ENCODE measurements at places on chromosomes 2 and 18. TPM values are rescaled to one million over a fixed set of nuclear protein-coding genes. Genes with fewer than 3 reads are reported as not detected.

Gene CPLX4
- not detected for total RNA-seq

Gene LRP2
- total RNA-seq: 0.17 TPM

Gene ALPG
- not detected for total RNA-seq

Gene CYP26B1
- total RNA-seq: not detected

Gene CNTNAP5
- total RNA-seq: not detected

Gene TRABD2A
- total RNA-seq: 62.2 TPM

DNA sequence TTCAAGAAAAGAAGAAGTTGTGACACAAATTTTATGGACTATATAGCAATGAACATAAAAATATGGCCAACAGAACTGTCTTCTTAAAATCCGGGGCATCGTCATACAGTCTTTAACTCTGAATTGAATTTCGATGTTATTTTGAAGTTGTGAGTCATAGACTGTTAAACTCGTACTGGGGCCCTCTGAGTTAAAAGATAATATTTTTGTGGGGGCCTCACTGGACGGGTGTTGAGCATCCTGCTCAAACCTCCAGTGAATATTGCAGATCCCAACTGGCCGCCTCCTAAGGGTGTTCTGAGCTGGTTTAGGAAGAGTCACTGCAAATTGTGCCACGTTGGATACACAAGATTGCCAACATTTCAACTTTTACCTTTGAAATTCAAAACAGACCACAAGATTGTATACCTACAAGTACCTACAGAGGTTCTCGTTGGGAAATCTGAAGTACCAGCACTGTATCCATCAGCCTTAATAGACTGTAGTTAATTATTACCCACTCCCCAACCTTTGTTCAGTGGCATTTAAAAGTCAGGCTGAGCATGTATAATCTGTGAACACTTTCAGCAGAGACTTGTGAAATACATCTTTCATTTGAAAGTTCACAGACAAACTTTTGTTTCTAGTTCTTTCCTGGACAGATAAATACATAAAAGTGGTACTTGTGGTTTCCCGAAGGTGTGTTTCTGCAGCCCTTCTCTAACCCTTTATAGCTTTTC is 27.8 kb downstream of the KLHL23 start:
- H3K4me1 ChIP-seq: peaks cover 13% of the 10 kb centered on the region
- DNase-seq: no peak
- H3K27me3 ChIP-seq: peaks cover 4% of the 10 kb centered on the region
- no peak overlapping the region for H3K27ac ChIP-seq
- H3K36me3 ChIP-seq: peaks cover 1% of the 10 kb centered on the region

- peaks cover 30% of the 10 kb centered on the region for H3K36me3 ChIP-seq
- no peak for DNase-seq
- H3K4me3 ChIP-seq: no peak overlapping the region
Measured at GRCh38 chr2:207107551-207107950, 58.2 kb downstream of the KLF7 start.

DNA sequence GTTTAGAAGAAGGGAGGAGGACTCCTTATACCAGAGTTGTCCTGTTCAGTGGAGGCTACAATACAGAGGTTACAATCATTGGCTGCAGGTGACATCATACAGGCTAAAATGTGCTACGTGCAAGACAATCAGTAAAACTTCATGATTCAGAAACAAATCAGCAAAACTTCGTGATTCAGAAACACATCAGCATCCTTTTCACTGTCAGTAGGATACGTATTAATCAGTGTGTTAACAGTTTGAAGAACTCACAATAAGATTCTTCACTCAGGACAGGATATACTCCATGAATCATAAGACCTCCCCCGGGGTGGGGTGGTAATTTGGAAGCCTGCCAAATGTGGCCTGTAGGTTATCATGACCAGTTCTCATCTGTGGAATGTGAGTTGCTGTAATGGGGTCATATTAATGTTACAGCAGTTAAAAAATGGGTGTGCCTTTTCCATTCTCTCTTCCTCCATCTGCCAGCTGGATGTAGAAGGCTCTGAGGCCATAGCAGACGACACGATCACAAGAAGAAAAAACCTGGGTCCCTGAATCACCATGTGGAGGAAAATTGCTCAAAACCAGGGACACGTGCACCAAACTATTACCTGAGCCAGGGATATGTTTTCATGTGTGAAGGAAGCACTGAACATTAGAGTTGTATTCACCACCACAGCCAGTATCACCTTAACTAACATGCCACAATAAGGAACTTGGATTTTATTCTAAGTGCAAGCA is 134.8 kb upstream of the CREB1 start:
- no peak for DNase-seq
- no peak overlapping the region for H3K4me3 ChIP-seq
- H3K27me3 ChIP-seq: no peaks in the 10 kb centered on the region
- H3K27ac ChIP-seq: no peak overlapping the region
- H3K4me1 ChIP-seq: no peaks in the 10 kb centered on the region

DNA sequence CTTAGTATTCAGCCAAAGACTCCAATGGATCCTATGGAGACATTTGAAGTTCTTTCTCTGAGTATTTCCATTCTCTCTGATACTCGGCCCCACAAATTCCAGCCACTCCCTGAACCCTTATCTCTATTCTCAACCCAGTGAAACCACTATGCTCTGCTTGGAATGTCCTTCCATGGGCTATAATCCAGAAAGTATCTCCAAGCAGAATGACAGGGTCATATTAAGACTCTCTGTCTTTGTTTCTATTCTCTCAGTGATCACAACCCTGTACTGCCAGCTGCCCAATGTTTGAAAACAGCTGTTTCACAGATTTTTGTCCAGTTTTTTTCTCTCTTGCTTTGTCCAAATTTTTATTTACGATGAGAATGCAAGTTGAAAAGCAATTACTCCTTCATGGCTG is 21.9 kb downstream of the CHMP3 start:
- no peak overlapping the region for H3K4me3 ChIP-seq
- no peaks in the 10 kb centered on the region for H3K27me3 ChIP-seq
- no peaks in the 10 kb centered on the region for H3K4me1 ChIP-seq
- H3K27ac ChIP-seq: no peak overlapping the region
- peaks cover 23% of the 10 kb centered on the region for H3K36me3 ChIP-seq
- no peak for DNase-seq

GRCh38 chr2:75647771-75648170 is 1.2 kb downstream of the MRPL19 start:
- peak overlapping the region; percentile 95 for H3K27ac ChIP-seq
- peaks cover 39% of the 10 kb centered on the region for H3K36me3 ChIP-seq
- peak overlapping the region; percentile 97 for H3K4me3 ChIP-seq
- H3K4me1 ChIP-seq: peaks cover 41% of the 10 kb centered on the region
- no peaks in the 10 kb centered on the region for H3K27me3 ChIP-seq

DNA sequence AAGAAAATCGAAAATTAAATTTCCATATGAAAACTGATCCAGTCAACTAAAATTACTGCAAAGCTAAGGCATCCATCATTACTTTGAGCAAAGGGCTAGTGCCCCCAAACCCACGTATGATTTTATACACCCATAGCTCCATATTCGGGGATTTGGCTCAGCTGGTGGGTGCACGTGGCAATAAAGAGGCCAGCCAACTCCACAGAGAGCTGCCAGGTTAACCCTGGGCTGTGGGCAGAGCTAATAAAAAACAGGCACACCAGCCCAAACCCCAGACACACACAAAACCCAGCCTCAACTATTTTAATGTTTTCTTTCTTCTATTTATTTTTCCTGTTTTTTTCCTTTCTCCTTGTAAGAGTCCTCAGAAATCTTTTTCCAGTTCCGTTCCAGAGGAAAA is 151.3 kb upstream of the SOX11 start:
- DNase-seq: no peak
- no peak overlapping the region for H3K4me3 ChIP-seq
- no peaks in the 10 kb centered on the region for H3K27me3 ChIP-seq

DNA sequence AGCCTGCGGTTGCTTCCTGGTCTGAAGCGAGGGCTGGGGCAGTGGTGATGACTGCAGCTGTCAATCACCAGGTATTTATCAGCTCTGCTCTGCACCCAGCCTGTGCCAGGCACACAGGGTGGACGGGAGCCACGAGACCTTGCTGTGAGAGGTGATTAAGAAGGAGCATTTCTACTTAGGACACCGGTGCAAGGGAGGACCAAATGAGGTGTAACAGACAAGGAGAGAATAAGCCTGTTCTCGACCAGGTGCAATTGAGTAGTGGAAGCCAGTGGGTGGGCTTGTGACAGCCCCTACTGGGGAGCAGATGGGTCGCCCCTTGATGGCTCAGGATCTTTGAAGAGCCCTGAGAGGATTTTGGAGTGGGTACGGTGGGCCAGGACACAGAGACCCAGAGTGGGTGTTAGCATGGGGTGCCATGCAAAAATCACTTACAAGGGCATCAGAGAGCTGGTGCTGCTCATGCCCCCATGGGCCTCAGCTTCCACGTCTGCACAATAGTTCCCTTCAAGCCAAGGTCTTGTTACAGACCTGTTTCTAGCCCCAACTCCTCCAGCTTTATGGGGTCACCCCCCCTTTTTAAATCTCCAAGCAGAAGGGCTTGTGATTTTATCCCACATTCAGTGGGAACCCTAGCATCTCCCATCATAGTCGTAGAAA is 24.6 kb downstream of the GPR55 start:
- H3K4me3 ChIP-seq: no peak overlapping the region
- no peak overlapping the region for H3K27ac ChIP-seq
- no peaks in the 10 kb centered on the region for H3K36me3 ChIP-seq
- peaks cover 63% of the 10 kb centered on the region for H3K27me3 ChIP-seq

DNA sequence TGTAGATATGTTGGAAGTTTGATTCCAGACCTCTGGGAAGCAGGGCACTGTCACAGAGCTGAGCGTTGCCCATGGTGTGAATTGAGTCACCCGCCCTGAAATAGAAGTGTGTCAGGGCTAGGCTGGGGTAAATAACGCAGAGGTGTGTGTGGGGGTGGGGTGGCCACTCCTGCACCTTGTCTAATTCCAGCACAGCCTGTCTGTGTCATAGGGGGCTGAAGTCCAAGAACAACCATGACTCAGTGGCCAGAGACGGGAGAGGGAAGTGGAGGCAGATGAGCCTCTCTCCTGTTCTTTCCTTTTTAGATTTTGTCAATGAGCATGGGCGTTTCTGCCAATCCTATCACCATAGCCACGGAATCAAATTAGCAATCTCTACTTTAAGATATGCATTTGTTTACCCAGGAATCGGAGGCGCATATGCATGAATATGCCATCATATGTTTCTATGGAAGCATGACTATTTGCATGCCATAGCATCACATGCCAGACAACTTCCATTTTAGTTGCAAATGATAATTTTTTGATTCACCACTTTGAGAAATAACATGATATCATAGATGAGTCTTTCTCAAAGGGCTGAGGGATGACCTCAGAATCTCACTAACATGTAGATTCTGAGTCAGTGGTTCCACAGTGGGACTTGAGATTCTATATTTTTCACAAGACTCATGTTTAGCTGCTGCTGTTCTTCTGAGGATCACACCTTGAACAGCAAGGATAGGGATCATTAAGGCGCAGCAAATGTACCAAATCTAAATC is 852.9 kb downstream of the DCDC2C start:
- no peaks in the 10 kb centered on the region for H3K4me1 ChIP-seq
- H3K27me3 ChIP-seq: no peaks in the 10 kb centered on the region
- H3K36me3 ChIP-seq: no peaks in the 10 kb centered on the region
- DNase-seq: no peak
- H3K4me3 ChIP-seq: no peak overlapping the region
- no peak overlapping the region for H3K27ac ChIP-seq

- no peak overlapping the region for H3K27ac ChIP-seq
- DNase-seq: no peak
- peaks cover 11% of the 10 kb centered on the region for H3K4me1 ChIP-seq
- no peak overlapping the region for H3K4me3 ChIP-seq
- peaks cover 10% of the 10 kb centered on the region for H3K36me3 ChIP-seq
Measured at GRCh38 chr18:79903071-79903635, 48.3 kb downstream of the SLC66A2 start.

- H3K36me3 ChIP-seq: no peaks in the 10 kb centered on the region
- no peaks in the 10 kb centered on the region for H3K27me3 ChIP-seq
- no peak overlapping the region for H3K27ac ChIP-seq
- H3K4me3 ChIP-seq: no peak overlapping the region
- no peaks in the 10 kb centered on the region for H3K4me1 ChIP-seq
Measured at GRCh38 chr18:72086421-72086820, 457.7 kb downstream of the CBLN2 start.

DNA sequence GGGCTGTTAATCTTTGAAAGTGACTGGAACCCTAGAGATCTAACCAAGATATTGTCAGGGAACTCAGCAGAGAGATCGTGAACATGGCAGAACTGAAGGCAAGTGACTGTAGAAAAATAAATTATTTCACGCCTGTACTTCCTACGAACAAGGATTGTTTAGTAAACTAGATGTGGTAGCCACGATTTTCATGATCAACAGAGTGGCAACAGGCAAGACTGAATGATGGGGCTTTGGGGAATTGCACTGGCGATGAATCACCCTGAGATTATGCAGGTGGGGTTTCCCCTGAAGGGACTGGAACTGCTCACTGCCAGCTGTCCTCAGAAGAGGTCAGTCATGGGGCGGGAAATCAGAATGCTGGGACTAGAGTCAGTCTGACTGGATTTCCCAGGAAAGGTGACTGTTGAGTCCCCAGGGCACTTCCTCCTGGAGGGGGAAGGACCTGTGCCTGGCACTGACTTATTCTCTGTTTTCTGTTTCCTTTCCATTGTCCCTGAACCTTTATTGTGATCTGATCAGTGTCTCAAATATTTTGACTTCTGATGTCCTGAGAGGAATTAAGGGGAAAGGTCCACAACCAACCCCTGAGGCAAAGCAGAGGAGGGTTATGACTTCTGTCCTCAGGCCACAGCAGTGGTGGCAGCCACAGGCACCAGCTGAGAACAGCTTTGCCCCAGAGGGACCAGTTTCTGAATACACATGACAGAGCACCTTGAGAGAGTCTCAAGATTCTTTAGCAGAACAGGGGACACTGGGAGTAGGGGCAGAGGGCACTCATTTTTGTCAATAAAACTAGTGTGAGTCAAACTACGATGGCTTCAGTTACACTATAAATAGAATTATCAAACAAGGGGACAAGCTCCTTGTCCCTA is 70.0 kb downstream of the NAB1 start:
- H3K27ac ChIP-seq: peak overlapping the region; percentile 81
- peaks cover 2% of the 10 kb centered on the region for H3K36me3 ChIP-seq
- DNase-seq: peak; percentile 16
- peaks cover 64% of the 10 kb centered on the region for H3K4me1 ChIP-seq
- no peaks in the 10 kb centered on the region for H3K27me3 ChIP-seq
- H3K4me3 ChIP-seq: peak overlapping the region; percentile 43
